ENCODE measurements at places on chromosomes 7 and 10. TPM values are rescaled to one million over a fixed set of nuclear protein-coding genes. Genes with fewer than 3 reads are reported as not detected.

DNA sequence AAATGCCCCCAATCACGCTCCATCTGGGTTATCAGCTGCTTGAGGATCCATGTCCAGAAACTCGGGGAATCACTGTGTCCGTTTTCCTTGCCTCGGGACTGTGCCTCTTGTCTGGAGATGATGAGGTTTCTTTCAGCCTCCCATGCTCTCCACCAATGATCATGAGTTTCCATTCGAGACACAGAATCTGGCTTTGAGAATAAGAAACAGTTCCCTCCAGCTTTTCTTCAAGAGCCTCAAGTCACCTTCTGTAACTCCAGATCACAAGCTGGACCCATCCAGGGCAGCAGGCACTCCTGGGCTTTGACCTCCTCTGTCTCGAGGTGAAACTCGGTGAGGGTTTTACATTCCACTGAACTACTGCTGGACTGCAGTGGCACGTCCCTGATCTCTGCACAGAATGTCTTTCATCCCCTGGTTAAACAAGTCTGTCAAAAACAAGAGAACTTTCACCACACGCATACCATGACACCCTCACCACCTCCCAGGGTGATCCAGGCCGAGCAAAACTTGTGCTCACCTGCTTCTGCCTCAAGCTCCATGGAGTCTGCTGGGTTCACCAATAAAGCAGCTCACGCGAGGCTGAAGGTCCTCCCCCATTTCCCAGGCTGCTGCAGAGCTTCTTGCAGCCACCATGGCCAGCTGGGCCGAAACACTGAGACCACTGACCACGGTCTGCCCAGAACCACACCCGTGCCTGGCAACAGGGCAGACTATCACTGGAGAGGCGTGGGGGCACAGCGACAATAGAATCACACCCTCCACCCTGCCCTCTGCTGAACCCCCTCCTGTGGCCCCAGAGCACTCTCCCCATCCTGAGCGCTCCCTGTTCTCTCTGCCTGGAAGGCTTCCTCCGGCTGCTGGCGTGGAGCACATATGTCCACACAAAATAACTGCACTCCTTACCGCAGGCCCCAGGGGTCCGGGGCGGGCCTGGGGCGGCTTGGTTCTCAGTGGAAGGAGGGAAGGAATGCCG is 25.1 kb downstream of the MAT1A start:
- peaks cover 6% of the 10 kb centered on the region for H3K27me3 ChIP-seq
- H3K36me3 ChIP-seq = no peaks in the 10 kb centered on the region
- no peaks in the 10 kb centered on the region for H3K4me1 ChIP-seq

GRCh38 chr7:117612637-117613036 is 132.8 kb downstream of the CFTR start:
- no peaks in the 10 kb centered on the region for H3K36me3 ChIP-seq
- H3K27ac ChIP-seq = no peak overlapping the region
- DNase-seq = no peak
- H3K4me1 ChIP-seq = no peaks in the 10 kb centered on the region

DNA sequence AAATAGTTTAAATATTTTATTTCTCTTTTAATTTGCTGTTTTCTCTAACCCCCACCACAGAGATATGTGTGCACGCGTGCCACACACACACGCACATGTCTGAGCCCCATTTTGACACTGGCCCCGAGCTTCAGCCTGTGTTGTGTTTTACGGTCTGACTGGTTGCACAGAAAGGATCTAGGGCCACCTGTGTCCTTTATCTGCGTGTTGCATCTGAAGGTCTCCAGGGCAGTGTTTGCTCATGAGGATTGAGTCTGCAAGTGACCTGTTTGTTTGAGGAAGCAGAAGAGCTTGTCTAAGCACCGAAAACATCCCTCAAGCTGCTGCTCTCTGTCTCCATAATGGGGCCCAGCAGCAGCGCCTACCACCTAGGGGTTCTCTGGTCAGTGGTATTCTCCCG is 266.4 kb upstream of the LYZL1 start:
- H3K36me3 ChIP-seq = no peaks in the 10 kb centered on the region
- H3K27ac ChIP-seq = no peak overlapping the region
- no peaks in the 10 kb centered on the region for H3K4me1 ChIP-seq
- H3K27me3 ChIP-seq = peaks cover 4% of the 10 kb centered on the region
- H3K4me3 ChIP-seq = no peak overlapping the region

DNA sequence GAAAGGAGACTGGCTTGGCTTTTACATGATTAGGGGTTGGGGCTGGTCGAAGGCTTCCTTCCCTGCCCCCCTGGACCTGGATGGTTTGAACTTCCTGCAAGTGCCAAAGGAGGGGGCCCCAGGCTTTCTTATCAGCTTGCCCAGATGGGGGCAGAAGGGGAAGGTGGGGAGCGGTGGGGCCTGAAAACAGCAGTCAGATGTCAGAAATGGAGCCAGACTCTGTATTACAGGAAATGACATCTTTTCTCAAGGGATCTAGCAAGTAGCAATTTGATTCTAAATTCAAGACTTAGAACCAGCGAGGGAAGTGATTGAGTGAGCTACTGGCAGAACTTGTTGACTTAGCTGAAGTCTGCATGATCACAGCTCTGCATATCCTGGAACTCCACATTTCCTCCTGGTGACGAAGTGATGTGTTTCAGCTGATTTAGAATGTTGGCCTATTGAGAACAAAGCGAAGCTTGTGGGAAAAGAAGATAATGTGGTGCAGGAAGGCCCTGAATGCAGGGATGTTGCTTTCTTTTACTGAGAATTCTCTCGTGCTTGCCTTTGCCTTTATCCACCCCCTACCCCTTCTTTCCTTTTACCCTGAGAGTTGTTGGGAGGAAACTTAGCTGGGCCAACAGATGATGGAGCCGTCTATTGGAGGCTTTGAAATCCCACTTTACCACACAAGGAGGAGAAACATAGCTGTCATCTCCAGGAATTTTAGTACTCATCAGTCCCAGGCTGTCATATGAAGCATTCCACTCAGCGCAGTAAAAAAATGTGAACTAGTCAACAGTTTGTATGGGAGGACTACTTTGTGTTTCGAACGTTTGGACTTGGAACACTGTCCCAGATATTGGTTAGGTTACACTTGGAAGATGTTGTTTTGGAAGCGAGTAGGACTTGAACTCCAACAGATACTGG is 43.2 kb downstream of the CCNY start:
- peak overlapping the region; percentile 42 for H3K27ac ChIP-seq
- H3K4me1 ChIP-seq = peaks cover 55% of the 10 kb centered on the region
- no peak overlapping the region for H3K4me3 ChIP-seq
- peaks cover 3% of the 10 kb centered on the region for H3K36me3 ChIP-seq

- H3K27ac ChIP-seq = no peak overlapping the region
- no peaks in the 10 kb centered on the region for H3K36me3 ChIP-seq
Measured at GRCh38 chr10:90126256-90126595, 424.8 kb downstream of the KIF20B start.

DNA sequence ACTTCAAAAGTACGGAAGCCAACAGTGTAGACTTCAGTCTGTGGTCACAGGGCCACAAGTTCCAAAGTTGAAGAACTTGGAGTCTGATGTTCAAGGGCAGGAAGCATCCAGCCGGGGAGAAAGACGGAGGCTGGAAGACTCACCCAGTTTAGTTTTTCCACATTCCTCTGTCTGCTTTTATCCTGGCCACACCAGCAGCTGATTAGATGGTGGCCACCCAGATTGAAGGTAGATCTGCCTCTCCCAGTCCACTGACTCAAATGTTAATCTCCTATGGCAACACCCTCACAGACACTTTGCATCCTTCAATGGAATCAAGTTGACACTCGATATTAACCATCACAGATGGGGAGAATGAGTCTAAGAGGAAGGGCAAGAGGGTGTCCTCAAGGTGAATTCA is 19.3 kb upstream of the FRMD4A start:
- peaks cover 5% of the 10 kb centered on the region for H3K27me3 ChIP-seq
- H3K27ac ChIP-seq = no peak overlapping the region
- H3K36me3 ChIP-seq = no peaks in the 10 kb centered on the region
- H3K4me1 ChIP-seq = no peaks in the 10 kb centered on the region
- no peak overlapping the region for H3K4me3 ChIP-seq

- no peak for DNase-seq
- H3K27ac ChIP-seq = no peak overlapping the region
- H3K4me3 ChIP-seq = no peak overlapping the region
- no peaks in the 10 kb centered on the region for H3K36me3 ChIP-seq
- H3K27me3 ChIP-seq = no peaks in the 10 kb centered on the region
Measured at GRCh38 chr7:27051451-27051850, 44.3 kb downstream of the HOXA1 start.

DNA sequence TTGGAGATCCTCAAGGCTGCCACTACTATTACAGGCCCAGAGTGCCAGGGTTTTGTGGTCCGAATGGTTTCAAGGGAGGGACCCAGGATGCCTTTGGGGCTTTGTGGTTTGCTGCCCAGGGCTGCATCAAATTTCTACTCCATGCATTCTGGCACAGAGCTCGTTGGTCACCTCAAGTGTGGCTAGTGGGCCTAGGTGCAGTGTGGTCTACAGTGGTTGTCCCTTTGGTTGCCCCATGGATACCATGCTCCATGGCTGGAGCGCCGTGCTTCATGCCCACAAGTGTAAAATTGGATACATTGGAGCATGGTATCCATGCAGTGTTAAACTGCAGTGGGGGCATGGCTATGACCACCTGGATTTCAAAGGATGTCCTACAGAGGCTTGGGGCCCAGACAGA is 5.4 kb upstream of the PRF1 start:
- peaks cover 3% of the 10 kb centered on the region for H3K36me3 ChIP-seq
- peaks cover 35% of the 10 kb centered on the region for H3K4me1 ChIP-seq
- DNase-seq = no peak
- no peak overlapping the region for H3K27ac ChIP-seq
- H3K27me3 ChIP-seq = peaks cover 1% of the 10 kb centered on the region

GRCh38 chr10:8013006-8013405 is 41.5 kb upstream of the GATA3 start:
- DNase-seq = no peak
- no peaks in the 10 kb centered on the region for H3K27me3 ChIP-seq
- no peaks in the 10 kb centered on the region for H3K4me1 ChIP-seq
- no peak overlapping the region for H3K27ac ChIP-seq

- H3K27ac ChIP-seq = no peak overlapping the region
- no peak for DNase-seq
- no peaks in the 10 kb centered on the region for H3K27me3 ChIP-seq
- peaks cover 14% of the 10 kb centered on the region for H3K36me3 ChIP-seq
- H3K4me1 ChIP-seq = peaks cover 7% of the 10 kb centered on the region
Measured at GRCh38 chr7:128021366-128021765, 9.9 kb downstream of the LRRC4 start.

- H3K4me3 ChIP-seq = no peak overlapping the region
- DNase-seq = peak; percentile 31
- peaks cover 6% of the 10 kb centered on the region for H3K36me3 ChIP-seq
- peaks cover 33% of the 10 kb centered on the region for H3K4me1 ChIP-seq
Measured at GRCh38 chr10:49164559-49165188, 23.5 kb downstream of the TMEM273 start.

DNA sequence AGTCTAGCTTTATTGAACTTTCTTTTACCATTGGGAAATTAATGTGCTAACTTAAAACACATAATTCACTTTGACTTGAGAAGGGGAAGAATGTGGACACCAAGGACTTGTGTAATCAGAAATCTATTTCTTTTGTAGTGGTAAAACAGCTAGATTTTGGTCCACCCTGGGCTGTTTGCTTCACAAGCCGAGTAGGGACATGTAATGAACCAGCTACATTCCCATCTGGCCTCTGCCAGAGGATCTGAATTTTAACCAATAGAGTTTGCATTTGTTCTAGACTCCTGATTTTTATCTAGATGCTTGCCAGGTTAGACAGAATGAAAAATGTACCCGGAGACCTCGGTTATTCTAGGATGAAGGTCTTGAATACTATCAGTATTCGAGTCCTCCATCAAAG is 1.9 kb downstream of the CACNB2 start:
- no peaks in the 10 kb centered on the region for H3K4me1 ChIP-seq
- no peak overlapping the region for H3K27ac ChIP-seq
- H3K36me3 ChIP-seq = no peaks in the 10 kb centered on the region
- H3K27me3 ChIP-seq = peaks cover 25% of the 10 kb centered on the region
- DNase-seq = no peak

DNA sequence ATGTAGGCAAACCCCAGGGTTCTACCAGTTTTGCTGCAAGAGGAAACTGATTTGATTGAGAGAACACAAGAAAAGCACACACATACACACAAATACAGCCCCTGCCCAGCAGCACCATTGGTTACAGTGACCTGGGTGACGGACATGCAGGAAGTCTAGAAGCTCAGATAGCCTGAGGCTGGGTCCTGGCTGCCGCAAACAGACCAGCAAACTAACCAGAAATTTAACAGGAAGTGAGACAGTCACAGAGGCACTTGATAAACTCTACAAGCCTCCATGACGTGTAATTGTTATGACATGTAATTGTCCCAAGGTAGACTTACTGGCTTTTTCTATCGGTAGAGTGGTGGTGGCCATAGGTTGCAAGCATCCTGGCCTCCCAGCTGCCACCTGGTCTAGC is 58.9 kb downstream of the PRKAR2B start:
- H3K36me3 ChIP-seq = no peaks in the 10 kb centered on the region
- H3K27me3 ChIP-seq = peaks cover 5% of the 10 kb centered on the region
- H3K4me1 ChIP-seq = no peaks in the 10 kb centered on the region

GRCh38 chr10:108789336-108789735 is 1134.0 kb downstream of the XPNPEP1 start:
- no peak overlapping the region for H3K4me3 ChIP-seq
- no peaks in the 10 kb centered on the region for H3K36me3 ChIP-seq
- no peak for DNase-seq

DNA sequence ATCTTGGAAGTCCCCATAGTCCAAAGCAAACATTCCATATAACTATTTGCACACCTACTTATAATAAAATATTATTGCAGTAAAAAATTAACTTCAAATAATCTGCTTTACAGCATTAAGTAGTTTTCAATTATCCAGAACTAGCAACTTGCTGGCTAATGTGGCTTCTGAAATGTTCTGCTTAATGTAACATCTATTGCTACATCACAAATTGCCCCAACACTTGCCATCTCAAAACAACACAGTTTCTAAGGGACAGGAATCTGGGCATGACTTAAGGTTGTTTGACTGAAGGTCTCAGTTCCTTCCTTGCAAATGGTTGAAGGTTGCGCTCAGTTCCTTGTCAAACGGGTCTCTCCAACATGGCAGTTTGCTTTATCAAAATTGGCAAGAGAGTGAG is 378.5 kb upstream of the SEMA3C start:
- DNase-seq = no peak
- H3K4me1 ChIP-seq = no peaks in the 10 kb centered on the region
- H3K27ac ChIP-seq = no peak overlapping the region
- H3K27me3 ChIP-seq = no peaks in the 10 kb centered on the region
- no peak overlapping the region for H3K4me3 ChIP-seq

- H3K27me3 ChIP-seq = peaks cover 2% of the 10 kb centered on the region
- no peak overlapping the region for H3K27ac ChIP-seq
- DNase-seq = no peak
- H3K4me1 ChIP-seq = no peaks in the 10 kb centered on the region
Measured at GRCh38 chr10:61486251-61486650, 33.1 kb upstream of the TMEM26 start.

ST7 gene
- total RNA-seq = 4.5 TPM

TMEM229A gene
- not detected for total RNA-seq

CTAGE8 gene
- total RNA-seq = 1.3 TPM

STEAP1 gene
- 3.3 TPM for total RNA-seq

EN2 gene
- total RNA-seq = not detected

PRSS37 gene
- not detected for total RNA-seq

Data from activated T-helper 1 cell treated with anti-CD3 and anti-CD28 coated beads, Interleukin-12 subunit alpha, Interleukin-12 subunit beta, Interleukin-2, Interleukin-4 antibody, amounts not matched to agents 30 ng/mL and 10 ng/mL and 1 ng/mL, durations not matched to agents 14 hours and 24 hours and 36 hours (primary cell).